ENCODE measurements at places on chromosomes 7 and 10.
A peak's percentile ranks its signal among the peaks of the same experiment; 100 is the strongest.

DNA sequence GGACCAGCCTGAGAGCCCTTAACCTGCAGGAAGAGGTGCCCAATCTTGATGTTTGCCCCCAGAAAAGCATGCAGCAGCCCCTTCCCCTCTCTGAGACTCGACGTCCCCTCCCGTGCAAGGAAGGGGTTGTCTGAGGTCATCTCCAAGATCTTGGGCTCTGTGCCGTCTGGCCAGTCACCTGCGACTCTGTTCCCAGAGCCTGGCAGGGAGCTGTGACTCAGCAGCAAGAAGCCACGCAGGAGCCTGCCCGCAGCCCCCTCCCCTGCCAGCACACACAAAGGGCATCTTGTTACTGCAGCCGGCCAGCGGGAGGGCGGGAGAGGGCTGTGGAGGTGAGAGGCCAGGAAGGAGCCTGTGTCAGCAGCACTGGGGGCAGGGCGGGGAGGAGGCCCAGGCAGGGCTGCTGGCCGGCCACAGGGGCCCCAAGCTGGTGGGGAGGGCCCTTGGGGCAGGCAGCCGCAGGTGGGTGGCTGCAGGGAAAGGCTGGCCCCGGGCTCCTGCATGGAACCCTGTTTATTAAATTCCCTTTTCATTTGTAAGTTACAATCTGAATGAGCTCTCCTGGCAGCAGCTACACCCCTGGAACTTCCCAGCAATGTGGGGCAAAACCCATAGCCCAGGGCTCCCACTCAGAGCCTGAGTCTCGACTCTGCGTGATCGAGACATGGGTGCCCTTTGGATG is 103.7 kb upstream of the ZMIZ1 start:
- DNase-seq = no peak

DNA sequence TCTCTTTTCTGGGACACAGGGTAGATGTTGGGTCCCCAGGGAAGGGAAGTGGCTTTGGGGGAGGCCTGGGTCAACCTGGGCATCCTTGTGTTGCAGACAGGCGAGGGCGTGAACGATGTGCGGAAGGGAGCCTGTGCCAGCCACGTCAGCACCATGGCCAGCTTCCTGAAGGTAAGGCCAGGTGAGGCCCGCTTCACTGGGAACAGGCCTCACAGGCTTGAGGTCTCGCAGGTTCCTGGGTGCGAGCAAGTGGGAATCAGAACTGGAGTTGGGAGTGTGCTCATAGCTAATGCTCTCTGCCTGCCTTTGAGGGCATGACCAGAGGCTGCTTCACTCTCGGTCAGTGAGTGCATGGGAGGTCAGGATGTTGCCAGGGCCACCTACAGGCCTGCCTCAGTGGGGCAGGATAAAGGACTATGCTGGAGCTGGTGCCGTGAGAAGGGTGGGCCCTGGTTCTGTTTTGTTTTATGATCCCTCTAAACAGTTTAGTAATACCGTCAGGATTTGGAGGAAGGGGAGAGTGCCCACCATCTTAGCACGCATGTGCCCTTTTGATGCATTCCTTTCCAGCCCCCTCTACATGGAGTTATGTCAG is 8.4 kb downstream of the DBNL start:
- DNase-seq = no peak

GRCh38 chr7:23960361-23960760 is 250.3 kb downstream of the STK31 start:
- no peak for DNase-seq

GRCh38 chr7:155911471-155912105 is 99.3 kb upstream of the SHH start:
- no peak for DNase-seq

GRCh38 chr7:90298145-90299038 is 22.7 kb downstream of the FAM237B start:
- DNase-seq = no peak

DNA sequence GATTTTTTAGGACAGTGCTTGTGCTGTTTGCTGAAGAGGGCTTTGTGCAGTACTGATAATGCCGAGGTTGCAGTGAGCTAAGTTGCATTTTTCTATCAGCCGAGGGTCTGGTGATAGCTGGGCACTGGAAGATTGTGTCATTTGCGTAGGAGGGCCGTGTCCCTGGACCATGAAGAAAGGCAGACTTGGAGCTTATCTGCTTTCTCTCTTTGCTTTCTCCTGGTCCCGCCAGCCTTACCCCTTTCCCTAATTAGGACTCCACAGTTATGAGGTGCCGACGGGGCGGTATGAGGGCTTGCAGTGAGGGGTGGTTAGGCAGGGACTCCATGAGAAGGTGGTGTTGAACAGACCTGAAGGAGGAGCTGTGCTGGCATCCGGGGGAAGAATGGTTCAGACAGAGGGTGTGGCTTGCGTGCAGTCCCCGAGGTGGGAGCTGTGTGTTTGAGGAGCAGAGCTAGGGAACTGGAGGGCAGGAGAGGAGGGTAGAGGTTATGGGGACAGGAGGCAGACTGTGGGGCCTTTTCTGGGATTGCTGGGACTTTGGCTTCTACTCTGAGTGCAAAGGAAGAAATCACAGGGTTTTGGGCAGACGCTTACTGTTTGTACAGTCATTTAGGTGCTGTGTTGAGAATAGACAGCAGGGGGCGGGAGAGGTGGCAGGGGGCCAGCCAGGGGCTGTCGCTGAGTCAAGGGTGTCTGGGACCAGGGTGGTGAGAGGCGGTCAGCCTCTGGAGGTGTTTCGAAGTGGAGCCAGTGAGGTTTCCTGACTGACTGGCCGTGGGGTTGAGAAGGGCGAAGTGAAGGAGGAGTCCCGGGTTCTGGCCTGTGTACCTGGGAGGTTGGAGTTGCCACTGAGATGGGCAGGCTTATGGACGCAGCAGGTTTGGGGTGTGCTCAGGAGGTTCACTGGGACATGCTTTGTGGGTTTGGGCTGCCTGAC is 43.4 kb downstream of the PRF1 start:
- peak; percentile 53 for DNase-seq

DNA sequence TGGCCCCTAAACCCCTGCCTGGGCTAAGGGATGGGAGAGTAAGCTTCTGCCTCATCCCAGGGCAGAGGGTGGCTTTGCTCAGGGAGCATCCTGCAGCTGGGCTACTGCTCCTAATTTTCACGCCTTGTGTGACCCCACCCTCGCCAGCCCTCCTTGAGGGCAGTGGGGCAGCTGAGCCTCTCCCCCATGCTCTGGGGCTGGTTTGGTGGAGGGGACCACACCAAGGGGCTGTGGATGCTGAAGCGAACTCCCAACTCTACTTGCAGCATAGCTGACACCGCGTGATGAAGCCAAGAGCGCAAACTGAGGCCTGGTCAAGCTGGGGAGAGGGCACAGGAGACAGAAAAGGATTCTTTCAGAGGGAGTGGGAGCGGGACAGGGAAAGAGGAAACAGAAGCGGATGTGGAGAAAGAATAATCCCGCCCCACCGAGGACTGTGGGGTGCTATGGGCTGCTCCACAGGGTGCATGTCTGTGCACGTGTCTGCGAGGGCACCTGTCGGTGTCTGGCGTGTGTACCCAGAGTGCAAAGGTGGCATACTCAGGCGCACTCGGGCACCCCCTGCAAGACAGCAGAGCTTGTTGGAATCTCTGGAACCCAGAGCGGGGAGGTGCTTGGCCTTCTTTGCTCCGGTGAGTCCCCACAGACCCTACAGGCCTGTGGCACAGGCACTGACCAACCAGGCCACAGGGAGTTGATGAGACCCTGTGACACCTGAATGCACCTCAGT is 19.4 kb upstream of the RASGEF1A start:
- no peak for DNase-seq

Measured in stimulated activated CD8-positive, alpha-beta memory T cell treated with anti-CD3 and anti-CD28 coated beads, Interleukin-12 subunit alpha, Interleukin-12 subunit beta, amount 100 ng/mL, for 4 hours (primary cell).